GM04503 (cell line): ENCODE measurements at places on chromosomes 5 and 9.
A peak's percentile ranks its signal among the peaks of the same experiment; 100 is the strongest.

GRCh38 chr9:91833878-91834255 lies 116.2 kb downstream of the ROR2 start:
- no peak for DNase-seq

GRCh38 chr9:88187631-88188030 lies 49.4 kb upstream of the SPATA31C2 start:
- peak; percentile 29 for DNase-seq

DNA sequence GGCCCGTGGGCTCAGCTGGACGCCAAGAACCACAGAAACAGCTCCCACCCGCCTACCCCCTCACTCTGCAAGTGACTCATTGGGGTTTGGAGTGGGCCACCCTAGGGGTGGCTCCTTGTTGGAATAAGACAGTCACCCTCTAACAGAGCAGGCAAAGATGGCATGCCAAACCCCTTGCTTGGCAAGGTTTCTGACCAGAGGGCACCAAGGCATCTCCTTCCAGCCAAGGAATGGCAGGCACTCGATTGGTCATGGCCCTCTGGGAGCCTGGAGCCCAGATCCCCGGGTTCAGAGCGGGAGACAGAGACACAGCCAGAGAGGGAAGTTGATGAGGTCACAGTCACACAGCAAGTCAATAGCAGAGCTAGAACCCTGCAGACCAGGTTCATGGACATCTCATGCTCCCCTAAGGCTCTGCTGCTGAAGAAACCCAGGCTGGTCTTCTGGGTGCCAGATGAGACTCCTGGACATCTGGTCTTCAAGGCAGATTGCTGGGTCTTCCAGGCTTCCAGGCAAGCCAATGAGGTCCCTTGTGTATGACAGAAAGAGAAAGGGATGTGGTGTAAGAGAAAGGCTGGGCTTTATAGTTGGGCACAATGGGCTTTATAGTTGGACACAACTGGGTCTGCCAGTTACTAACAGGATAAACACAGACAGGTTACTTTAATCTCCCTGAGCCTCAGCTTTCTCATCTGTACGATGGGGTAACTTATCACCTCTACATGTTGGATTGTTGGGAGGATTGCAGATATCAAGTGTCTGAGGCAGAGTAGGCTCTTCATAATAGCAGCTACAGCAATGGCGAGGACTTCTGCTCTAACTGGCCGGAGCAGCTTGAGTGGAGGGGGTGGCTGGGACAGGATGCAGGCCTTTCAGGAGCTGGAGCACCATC lies 23.3 kb upstream of the KIF12 start:
- DNase-seq, result no peak

DNA sequence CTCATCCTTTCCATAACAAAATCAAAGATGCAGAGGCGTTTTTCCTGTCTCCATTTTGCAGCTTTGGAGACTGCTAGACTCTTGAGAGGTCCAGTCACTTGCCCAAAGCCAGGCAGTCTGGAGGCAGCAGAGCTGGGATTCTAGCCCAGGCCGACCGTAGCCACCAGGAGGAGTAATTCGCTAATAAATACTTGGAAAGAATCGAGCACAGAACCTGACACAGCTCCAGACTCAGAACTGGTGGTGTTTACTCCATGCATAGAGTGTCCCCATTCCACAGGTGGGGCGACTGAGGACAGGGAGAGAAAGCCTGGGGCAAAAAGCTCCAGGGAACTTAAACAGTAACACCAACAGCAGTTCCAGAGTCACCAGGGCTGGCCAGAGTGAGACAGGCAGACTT lies 10.7 kb upstream of the CERCAM start:
- DNase-seq, result no peak

GRCh38 chr9:135757356-135757755 lies 55.4 kb downstream of the KCNT1 start:
- DNase-seq, result no peak
